Renal pelvis (tissue), 12 donors: ENCODE measurements at places on chromosomes 13 and 19. TPM values are rescaled to one million over a fixed set of nuclear protein-coding genes. Genes with fewer than 3 reads are reported as not detected.

- peak; percentile 10 for DNase-seq
Measured at GRCh38 chr13:72194523-72194922, 327.5 kb upstream of the DACH1 start.

DNA sequence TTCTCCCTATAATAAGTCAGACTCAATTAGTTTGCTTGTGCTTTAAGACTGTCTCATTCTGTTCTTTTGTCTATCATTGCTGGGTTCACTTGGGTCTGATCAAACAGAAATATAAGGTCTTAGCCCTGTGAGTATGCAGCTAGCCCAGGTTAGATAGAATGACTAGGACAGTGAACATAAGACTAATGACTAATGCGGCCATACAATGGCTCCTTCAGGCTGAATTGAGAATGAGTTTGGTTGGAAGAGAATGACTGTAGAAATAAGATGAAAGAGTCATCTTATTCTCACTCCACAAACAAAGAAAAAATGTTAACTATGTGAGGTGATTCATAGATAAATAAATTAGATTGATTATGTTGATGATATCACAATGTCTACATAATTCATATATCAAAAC is 50.1 kb upstream of the OBI1 start:
- no peak for DNase-seq

- no peak for DNase-seq
Measured at GRCh38 chr19:56660381-56661107, 11.0 kb downstream of the ZNF835 start.

Gene ADPRHL1
- polyA plus RNA-seq: 4.7 TPM
